ENCODE measurements at places on chromosomes 7 and 10.
A peak's percentile ranks its signal among the peaks of the same experiment; 100 is the strongest.

DNA sequence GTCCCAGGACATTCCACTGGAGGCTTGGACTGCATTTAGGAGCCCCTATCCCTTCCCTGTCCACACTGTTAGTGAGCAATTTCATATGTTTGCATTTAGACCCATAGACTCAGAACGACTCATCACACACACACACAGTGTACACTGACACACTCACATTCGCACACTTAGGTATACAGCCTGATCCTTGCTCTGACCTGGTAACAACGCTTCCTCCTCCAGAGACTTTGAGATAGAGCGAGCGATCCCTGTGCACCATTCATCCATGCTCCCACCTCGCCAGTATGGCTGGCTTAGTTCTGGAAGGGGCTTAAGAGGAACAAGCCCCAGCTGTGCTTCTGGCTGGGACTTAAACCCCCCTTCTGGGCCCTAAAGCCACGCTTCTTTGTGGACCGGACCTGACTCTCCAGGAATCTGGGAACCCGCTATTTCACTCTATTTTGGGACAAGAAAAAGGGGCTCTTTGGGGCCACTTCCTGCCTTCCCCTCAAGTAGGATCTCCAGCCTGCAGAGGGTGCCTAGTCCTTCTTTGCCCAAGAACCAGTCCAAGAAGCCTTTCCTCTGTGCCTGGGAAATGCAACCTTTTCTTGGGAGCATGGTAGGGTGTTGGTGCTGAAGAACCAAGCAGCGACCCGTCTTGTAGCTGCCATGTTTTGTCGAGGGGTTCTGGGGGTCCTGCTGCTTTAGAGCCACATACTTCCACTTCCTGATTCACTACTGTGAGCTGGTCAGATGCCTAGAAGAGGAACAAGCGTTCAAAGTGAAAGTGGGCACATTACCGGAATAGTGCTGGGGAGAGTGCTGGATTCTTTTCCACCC, 1.1 kb upstream of the HOXA13 start:
- DNase-seq = no peak

DNA sequence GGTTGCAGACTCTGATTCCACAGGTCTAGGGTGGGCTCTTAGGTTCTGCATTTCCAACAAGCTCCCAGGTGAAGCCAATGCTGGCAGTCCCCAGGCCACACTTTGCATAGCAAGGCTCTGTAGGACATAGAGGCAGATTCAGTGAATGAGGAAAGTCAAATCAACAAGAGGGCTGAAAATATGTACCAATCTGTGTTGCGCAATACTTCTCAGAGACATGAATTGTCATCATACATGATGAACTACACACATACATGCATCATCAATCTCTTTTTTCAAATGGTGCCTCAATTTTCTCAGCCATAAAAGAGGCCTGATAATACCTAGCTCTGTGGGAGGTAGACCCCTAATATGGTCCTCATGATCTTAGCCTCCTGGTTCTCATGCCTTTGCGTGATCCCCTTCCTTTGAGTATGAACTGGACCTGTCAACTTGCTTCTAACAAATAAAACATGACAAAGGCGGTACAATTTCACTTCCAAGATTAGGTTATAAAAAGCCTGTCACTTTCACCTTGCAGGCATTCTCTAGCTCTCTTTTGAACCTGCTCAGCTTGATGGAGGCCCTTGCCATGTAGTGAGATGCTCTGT, 49.0 kb downstream of the PIK3CG start:
- DNase-seq = no peak

GRCh38 chr7:26616235-26616634, 248.2 kb downstream of the SKAP2 start:
- no peak for DNase-seq

- no peak for DNase-seq
These were observed 1.2 kb upstream of the MLLT10 start for GRCh38 chr10:21532694-21533466.

GRCh38 chr10:55400075-55400849, 599.2 kb upstream of the PCDH15 start:
- no peak for DNase-seq

- DNase-seq = no peak
These were observed 101.0 kb downstream of the GSAP start for GRCh38 chr7:77315182-77315591.

- DNase-seq = peak; percentile 19
These were observed 780 bp downstream of the PLEKHA8 start for GRCh38 chr7:30028749-30029635.

DNA sequence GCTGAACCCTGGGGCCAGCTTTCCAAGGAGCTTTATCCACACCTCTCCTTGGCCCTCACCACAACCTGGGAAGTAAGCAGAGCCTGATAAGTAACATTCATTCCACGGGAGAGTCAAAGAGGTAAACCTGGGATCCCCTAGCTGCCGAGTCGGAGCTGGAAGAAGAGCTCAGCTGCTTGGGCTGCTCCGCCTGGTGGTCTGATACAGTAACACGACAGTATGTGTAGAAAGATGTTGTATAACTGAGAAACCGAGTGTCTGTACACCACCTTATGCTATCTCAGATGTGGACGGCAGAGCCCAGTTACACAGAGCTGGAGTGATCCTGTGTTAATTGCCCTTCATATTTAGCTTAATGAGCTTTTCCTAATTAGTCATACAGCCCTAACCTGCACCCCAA, 151.3 kb upstream of the KMT2E start:
- DNase-seq = no peak

DNA sequence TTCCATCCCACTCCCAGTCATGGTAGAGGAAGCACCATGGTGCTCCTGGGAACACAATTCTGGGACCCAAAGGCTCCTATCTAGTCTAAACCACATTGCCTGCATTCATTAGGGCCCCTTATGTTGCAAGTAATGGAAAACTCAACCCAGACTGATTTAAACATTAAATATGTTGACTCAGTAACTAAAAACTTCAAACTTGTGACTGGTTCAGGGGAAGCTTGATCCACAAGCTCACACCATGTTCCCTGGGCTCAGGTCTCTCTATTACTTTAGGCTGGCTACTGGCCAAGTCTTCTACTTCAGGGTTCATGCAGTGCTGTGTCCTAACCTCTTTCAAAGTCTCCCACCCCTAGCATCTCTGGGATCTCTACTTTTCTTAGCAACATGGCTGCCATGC, 13.1 kb downstream of the WNT16 start:
- no peak for DNase-seq

DNA sequence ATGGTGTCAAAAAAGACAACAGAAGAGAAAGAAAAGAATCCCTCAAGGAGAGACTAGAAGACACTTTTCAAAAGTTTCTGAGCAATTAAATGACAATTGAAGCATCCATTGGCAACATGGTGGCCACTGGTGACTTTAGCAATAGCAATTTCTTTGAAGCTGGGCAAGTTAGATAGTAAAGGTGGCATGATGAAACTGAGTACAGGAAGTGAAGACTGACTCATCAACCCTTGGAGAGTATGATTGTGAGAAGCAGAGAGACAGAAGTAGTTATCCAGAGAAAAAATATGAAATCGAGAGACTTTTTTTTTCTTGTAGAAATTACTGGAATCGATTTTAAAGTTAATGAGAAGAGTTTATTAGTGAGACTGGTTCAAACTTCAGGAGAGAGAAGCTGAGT, 52.5 kb downstream of the DGKB start:
- DNase-seq = no peak

DNA sequence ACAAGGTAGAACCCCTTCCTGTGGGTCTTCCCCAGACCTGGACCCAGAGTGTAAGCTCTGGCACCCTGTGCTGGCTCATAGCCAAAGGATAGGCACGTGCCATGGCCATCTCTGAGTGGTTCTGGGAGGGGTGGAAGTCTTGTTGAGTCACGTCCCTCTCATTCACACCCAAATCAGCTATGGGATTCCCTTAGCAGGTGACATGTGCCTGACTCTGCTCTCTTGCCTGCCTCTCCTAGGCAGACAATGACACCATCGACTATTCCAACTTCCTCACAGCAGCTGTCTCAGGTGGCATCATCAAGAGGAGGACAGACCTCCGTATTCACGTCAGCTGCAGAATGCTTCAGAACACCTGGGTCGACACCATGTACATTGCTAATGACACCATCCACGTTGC, 59.8 kb downstream of the C10orf120 start:
- DNase-seq = no peak

GRCh38 chr10:101829561-101830315, 11.5 kb upstream of the OGA start:
- peak; percentile 49 for DNase-seq

- no peak for DNase-seq
These were observed 9.3 kb downstream of the OSBPL3 start for GRCh38 chr7:24970676-24971075.

GRCh38 chr7:141722529-141722928, 14.4 kb downstream of the WEE2 start:
- no peak for DNase-seq

GRCh38 chr7:47654672-47655298, 72.9 kb upstream of the TNS3 start:
- no peak for DNase-seq

GRCh38 chr10:69538461-69538860, 34.8 kb downstream of the NEUROG3 start:
- no peak for DNase-seq

GRCh38 chr7:44058759-44059218, 6.6 kb downstream of the PGAM2 start:
- DNase-seq = no peak

DNA sequence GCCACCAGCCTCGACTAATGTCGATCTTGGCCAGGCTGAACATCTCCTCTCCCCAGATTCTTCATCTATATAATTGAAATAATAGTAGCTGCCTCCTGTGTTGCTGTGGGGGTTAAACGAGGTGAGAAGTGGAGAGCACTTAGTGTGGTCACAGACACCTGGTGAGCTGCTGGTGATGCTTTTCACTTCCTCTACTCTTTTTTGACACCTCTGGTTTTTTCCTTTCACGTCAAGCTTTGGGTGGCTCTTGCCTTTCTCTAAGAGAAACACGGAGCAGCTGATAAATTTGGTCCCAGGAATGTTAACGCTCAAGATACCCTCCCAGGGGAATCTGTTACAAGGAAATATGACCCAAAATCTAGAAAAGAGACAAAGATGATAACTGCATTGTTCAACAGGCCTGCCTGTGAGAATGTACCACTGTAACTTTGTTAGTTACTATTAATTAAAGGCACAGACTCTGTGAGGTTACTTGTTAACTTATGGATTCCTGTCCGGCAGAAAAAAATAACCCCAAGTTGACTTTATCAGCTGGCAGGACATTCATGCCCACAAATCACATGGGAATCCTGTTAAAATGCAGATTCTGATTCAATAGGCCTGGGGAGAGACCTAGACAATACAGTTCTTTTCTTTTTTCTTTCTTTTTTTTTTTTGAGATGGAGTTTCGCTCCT, 9.5 kb upstream of the NPFFR1 start:
- DNase-seq = no peak

DNA sequence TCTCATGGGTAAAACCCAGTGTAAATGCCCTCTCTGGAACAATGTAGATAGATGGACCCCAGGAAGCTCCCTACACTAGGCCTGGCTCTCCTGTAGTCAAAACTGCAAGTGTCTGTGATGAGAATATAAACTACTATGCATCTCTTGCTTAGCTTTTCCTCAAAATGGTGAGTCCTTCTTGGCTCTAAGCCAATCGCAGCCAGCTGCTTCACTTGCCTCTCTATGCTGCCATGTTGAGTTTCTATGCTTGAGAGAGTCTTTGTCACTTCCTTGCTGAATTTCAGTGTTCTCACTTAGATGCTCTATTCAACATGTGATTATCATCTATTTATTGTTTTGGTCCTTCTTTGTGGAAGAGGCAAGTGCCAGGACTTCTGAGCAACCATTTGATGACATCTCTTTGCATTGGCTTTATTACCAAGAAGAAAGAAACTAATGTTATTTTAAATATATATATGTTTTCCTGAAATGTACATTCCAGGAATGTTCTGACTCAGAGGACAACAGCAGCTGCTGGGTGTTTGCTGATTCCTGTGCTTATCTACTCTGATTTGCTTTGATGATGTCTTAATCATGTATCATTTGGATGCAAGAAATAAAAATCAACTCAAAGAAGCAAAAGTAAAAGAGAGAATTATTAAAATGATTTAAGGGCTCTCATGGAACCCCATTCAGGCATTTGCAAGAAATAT, 16.6 kb downstream of the TAS2R40 start:
- no peak for DNase-seq

DNA sequence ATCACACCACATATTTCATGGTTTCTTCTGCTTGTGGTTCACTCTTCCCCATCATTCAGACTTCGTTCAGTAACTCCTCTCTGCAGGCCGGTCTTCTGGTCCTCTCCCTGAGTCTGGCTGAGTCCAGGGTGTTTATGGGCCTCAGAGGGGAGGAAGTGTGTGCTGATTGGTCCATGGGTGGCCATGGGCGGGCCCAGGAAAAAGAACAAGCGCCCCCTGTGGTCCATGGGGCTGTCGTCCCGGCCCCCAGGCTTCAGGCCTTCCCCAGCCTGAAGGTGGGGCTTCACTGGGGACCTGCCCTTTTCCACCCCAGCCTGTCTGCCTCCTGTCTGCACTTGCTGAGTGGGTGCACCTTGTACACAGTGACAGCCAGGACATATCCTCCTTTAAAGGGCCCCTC, 123.7 kb downstream of the VIPR2 start:
- DNase-seq = no peak

GRCh38 chr7:155971180-155971770, 159.0 kb upstream of the SHH start:
- DNase-seq = no peak

GRCh38 chr10:71736570-71736952, 17.0 kb upstream of the C10orf105 start:
- DNase-seq = no peak

DNA sequence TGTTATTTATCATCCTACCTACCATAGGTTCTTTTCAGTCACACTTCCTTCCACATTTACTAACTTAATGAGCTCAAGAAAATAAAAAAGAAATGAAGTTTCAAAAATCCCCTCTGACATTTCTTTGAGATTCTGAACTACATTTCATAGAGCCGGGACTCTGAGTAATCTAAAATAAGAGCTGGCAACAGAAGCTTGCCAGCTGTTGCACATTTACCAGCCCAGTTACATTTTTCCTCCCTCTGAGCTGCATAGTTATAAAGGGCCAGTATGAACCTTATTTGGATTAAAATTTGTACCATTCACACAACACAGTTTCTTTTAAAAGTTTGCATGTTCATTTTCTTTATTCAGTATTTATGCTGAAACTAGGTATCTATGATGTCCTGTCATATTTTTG, 119.5 kb upstream of the CAV2 start:
- DNase-seq = no peak

DNA sequence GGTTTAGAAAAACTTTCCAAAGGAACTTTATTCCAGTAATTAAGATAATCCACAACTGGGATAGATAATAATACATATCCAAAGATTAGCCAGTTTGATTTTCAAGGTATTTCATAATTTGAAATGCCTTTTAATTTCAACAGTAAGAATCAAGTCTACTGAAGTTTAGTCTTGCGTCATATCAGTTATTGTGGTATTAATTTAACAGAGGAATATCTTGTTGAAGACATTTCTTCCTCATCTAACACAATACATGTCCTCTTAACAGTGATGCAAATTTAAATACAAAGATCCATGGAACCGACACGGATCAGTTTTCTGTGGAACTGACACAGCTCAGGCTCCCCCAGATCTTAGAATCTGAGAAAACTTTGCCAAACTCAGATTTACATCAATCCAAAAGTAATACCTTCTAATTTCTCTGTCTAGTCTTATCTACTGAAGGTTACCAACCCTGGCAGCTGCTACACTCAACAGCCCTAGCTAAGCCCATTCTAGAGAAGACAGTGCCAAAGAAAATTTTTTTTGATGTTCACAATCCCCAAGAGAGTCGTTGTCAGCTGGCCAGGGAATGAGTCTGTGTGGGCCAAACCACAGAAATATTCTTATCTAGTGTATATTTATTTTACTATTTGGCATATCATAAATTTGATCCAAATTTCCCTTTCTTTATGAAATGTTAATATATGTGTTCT, 365.2 kb upstream of the MEOX2 start:
- no peak for DNase-seq
